ENCODE measurements at places on chromosomes 12 and 14.

DNA sequence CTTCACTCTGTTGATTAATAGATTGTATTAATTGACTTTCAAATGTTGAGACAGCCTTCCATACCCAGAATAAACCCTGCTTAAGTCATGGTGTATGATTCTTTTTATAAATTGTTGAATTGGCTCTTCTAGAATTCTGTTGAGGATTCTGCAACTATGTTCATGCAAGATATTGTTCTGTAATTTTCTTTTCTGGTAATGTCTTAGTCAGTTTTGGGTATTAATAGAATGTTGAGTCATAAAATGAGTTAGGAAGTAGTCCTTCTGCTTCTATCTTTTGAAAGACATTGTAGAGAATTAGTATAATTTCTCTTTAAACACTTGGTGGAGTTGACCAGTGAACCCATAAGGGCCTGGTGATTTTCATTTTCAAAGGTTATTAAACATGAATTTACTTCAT, 958.9 kb downstream of the LRFN5 start:
- DNase-seq, result no peak

GRCh38 chr12:4269279-4269991, 4.1 kb upstream of the CCND2 start:
- DNase-seq, result peak; percentile 56

- DNase-seq, result no peak
Observed at GRCh38 chr14:22887990-22888378, 5.0 kb downstream of the REM2 start.

GRCh38 chr12:4202487-4202886, 71.1 kb upstream of the CCND2 start:
- no peak for DNase-seq

GRCh38 chr12:105166736-105167135, 59.2 kb downstream of the WASHC4 start:
- DNase-seq, result no peak

GRCh38 chr12:13161172-13161571, 35.4 kb upstream of the EMP1 start:
- DNase-seq, result no peak

DNA sequence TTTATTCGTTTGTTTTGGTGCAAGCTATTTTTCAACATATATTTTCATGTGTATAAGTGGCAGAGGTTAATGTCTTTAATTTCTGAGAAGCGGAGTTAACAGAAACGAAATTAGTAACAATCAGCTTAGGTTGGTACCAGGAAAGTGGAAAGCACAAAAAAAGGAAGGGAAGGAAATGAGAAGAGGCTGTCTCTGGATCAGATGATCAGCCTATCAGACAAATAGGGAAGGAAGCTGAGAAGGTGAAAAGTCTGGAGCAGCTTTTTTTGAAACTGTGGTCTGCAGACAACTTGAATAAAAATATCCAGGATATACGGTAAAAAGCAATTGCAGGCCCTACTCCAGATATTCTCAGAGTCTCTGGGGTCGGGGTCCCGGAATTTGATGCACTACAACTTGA, 265.0 kb downstream of the SSPN start:
- DNase-seq, result no peak

DNA sequence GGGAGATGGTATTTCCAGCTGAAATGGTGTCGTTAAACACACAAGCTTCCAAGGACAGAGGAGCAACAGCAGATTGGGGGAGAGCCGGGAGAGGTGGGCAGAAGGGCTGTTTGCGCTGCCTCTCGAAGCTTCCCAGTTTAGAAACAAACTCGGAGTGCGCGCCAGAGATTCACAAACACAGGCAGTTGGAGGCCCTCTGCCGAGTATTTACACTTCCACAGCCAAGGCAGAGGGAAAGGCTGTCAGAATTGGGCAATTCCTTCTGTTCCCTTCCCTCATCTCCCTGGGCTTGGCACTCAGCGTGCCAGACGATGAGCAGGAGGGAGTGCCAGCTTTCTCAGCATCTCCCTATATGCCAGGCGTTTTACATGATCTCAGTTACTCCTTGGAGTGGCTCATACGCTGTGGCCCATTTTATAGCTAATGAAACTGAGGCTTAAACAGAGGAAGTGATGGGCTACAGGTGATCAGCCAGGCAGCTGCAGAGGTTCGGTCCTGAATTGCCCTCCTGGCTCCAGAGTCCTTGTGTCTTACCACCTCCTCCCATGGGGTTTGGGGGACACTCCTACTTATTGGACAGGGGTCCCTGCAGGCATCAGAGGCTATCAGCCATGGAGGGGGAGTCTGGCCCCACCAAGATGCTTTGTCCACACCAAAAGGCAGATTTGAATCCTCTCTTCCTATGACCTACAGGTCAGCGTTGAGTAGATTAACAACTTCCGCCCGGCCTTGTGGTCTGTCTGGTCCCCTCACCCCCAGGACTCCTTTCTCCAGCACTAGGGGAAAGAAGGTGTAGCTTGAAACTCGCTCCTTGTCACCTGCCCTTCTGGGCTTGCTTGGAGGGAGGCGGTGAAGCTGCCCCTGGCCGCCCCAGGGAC, 3.1 kb downstream of the FAM222A start:
- no peak for DNase-seq

- no peak for DNase-seq
Observed at GRCh38 chr12:26566675-26567074, 266.3 kb downstream of the ITPR2 start.

DNA sequence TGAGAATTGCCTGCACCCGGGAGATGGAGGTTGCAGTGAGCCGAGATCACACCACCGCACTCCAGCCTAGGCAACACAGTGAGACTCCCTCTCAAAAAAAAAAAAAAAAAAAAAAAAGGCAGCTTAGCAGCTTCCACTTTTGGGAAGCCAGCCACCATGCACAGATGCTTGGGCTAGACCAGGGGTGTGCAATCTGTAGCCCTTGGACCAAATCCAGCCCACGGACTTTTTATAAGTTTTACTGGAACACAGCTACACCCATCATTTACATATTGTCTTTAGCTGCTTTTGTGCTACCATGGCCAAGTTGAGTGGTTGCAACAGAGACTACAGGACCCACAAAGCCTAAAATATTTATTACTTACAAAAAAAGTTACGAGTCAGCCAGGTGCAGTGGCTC, 6.7 kb downstream of the CIT start:
- DNase-seq, result no peak

DNA sequence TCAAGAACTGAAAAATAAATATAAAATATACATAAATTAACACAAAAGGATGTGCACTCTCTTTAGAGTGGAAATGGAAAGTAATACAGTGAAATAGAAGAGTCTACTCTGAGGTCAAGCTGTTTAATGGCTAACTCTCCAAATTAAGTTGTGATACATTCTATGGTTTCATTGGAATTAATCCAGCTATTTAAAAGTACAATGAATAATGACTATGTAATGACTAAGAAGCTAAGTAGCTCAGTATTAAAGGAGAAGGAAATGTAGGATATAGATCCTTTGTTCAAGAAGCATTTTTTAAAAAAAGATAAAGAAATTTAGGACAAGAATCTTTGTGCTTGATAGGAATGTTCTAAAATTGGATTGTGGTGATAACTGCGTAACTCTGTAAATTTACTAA, 85.3 kb downstream of the LRP6 start:
- DNase-seq, result no peak

DNA sequence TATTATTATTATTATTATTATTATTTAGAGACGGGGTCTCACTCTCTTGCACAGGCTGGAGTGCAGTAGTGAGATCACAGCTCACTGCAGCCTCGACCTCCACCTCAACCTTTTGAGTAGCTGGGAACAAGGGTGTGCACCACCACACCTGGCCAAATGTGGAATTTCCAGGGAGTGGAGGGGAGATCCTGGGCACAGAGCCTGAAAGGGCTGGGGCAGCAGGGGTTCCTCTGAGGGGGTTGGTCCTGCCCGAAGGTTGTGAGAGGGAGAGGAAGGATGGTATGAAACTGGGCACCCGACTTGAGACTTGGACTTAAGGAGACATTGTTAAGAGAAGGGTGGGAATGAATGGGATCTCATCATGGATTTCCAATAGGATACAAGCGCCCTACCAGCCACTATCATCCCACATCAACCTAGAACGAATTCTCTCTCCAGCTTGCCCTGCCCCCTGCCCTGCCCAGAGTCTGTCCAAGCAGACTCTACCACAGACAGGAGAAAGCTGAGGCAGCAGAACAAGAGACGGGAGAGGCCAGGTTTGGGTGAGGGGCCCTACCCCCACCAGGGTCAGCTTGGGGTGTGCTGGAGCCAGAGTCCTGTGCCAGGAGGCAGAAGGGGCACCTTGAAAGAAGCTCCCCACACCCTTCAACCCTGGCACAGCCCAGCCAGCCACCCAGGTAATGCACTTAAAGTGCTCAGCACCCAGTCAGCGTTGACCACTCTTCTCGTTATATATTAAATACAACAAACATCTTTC, 2.4 kb upstream of the DYNC1H1 start:
- DNase-seq, result no peak

GRCh38 chr12:94994312-94994711, 9.2 kb downstream of the NDUFA12 start:
- DNase-seq, result no peak

GRCh38 chr12:2270846-2271245, 218.1 kb downstream of the CACNA1C start:
- no peak for DNase-seq

GRCh38 chr12:79400481-79400880, 290.3 kb downstream of the PAWR start:
- no peak for DNase-seq

DNA sequence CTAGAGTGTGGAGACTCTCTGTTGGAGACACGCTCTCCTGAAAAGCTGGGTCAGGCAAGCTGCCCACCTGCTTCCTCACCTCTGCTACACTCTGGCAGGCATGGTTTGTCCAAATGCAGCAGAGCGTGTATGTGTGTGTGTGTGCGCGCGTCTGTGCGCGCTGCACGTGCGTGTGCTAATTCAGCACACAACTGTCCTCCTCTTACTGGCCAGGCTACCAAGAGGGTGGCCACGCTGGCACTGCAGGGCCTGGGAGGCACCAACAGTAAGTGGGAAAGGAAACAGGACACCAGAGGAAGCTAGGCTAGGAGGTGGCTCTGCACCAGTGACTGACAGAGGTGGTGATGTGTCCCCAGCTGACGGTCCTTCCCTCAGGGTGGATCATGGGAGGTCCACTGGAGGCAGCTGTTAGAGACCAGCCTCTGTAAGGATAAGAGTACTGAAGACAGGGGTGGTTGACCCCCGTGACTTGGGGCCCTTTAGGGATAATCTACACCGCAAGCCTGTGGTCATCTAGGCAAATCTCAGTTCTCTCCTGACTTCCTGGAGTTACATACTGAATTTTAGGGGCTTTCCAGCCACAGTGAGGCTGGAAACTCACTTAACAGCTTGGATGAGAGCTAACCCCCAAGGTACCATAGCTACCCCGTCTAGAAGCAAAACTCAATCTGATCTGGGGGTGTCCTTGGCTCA, 15.6 kb upstream of the TFCP2 start:
- no peak for DNase-seq

DNA sequence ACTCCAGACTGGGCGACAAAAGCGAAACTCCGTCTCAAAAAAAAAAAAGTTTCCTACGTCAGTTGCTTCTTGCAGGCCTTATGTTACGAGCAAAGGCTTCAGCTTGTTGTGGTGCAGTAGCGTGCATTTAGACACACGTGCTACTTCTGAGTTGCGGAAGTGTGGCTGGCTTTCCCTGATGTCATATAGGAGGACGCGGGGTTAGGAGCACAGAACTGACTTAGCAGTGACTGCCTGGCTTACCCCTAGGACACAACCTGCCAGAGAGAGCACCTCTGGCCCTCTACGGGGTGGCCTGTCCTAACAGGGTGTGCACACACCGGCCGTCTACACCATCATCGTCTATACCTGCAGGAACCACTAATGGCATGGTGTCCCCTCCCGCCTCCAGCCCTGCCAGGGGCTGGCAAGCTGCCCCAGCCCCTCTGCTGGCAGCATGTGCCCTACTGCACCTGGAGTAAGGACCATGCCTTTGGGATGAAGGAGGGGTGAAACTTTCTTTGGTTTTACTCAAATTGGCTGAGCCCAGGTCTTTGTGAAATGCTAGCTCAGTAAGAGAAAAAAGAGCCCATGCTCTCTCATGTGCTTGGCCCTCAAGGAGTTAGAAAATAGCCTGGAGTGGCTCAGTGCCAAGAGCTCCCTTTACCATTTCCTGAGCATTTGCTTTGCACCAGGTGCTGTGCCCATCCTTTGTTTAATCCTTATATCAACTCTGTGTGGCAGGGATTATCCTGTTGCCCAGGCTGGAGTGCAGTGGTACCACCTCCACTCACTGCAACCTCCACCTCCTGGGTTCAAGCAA, 1.7 kb upstream of the GPR68 start:
- DNase-seq, result no peak

DNA sequence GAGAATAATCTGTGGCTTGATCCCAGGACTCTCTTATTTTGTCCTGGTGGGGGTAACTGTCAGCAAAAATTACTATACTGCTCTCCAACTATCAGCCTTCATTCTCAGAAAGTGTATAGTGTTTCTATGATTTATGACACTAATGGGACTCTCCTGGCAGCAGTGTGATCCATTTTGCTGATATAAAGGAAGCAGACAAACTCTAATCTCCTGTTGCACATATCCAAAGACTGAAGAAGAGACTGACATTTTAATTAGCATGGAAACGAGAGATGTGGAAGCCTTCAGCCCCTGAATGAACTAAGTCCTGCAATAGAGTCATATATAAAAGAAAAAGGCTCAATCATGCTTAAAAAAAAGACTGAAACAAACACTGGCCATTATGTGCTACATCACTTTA, 127.8 kb upstream of the SSTR1 start:
- DNase-seq, result no peak

- no peak for DNase-seq
Observed at GRCh38 chr12:103833891-103834290, 7.1 kb downstream of the NT5DC3 start.

DNA sequence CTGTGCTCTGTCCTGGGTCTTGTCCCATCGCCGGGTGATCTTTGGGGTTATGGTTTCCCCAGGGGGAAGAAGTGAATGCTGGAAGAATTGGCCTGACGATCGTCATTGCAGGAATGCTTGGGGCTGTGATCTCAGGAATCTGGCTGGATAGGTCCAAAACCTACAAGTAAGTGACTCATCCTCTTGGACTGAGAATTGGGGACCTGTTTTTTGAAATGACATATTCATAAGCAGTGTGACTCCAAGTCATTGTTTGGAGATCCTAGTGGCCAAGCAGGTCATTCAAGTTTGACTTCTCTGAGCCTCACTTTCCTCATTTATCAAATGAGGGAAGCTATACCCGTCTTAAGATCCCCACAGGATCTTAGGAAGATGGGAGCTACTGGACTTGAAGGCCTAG, 25.8 kb downstream of the ERG28 start:
- no peak for DNase-seq

DNA sequence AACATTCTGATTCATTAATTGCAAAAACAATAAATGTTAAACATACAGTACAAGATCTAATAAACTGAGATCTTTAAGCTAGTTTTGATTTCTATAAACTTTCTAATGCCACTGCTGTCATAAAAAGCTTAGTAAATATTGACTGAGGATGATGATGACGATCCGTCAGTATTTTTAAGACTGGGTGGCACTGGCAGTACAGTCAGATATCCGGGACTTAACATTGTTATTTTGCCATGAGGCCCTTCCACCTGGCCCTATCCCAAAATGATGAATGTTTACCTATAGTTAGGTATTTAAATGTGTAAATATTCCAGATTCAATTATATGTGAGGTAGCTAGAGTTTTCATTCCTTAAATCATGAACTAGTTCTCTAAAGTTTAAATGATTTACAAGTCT, 158.5 kb downstream of the FOXA1 start:
- DNase-seq, result no peak

All from HEK293T (cell line).